ENCODE measurements at places on chromosomes 12 and 14.

DNA sequence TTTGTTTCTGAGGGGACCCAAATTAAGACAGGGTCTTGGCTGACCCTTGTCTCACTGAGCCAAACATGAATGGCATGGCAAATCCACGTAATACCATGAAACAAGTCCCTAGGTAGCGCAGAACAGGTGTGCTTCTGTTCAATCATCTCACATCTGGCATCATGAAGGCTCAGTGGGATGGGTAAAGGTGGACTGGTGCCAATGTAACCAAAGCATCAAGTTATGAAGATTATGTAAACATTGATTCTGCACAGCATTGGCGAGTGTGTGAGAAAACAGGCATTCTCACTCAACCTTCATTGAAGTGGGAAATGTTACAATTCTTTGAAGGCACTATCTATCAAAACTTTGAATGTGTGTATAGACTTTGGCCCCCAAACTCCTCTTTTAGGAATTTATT, 41.9 kb downstream of the PTGER2 start:
- no peak for DNase-seq

GRCh38 chr14:62604524-62604923, 440.7 kb downstream of the KCNH5 start:
- no peak for DNase-seq

DNA sequence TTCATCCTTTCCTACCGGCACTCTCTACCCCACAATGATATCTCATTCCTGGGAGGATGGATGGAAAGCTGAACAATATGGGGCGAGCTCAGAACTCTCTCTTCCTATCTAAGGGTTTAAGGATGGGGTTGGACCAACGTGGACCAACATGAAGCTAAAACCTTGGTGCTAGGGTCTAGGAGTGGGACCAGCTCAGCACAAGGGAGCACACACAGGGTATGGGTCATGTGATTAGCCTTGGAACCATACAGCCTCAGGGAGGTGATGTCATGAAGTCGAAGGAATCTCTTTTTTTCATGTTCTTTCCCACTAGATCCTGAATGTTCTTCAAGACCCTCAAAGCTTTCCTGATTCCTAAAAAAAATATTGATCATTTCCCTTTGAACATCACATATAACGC, 3.3 kb downstream of the GUCY2C start:
- DNase-seq, result no peak

DNA sequence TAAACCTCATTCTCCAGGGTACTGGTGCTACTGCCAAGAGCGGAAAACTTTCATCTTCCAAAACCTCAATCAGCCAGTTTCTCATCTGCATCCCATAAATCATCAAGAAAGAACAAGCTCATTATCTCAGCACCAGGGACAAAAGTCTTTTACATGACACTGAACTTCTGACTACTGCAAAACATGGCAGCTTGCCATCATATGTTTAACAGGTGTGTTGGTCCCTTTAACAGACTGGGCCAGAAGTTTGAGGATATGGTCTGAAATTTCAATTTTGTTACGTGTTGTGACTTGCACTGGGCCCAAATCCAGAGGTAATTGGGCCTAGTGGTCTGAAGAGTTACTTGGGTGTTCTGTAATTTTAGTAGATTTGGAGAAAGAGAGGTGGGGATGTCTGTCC, 305.4 kb upstream of the SEL1L start:
- no peak for DNase-seq

GRCh38 chr14:71062581-71063303, 155.5 kb downstream of the PCNX1 start:
- DNase-seq, result no peak

DNA sequence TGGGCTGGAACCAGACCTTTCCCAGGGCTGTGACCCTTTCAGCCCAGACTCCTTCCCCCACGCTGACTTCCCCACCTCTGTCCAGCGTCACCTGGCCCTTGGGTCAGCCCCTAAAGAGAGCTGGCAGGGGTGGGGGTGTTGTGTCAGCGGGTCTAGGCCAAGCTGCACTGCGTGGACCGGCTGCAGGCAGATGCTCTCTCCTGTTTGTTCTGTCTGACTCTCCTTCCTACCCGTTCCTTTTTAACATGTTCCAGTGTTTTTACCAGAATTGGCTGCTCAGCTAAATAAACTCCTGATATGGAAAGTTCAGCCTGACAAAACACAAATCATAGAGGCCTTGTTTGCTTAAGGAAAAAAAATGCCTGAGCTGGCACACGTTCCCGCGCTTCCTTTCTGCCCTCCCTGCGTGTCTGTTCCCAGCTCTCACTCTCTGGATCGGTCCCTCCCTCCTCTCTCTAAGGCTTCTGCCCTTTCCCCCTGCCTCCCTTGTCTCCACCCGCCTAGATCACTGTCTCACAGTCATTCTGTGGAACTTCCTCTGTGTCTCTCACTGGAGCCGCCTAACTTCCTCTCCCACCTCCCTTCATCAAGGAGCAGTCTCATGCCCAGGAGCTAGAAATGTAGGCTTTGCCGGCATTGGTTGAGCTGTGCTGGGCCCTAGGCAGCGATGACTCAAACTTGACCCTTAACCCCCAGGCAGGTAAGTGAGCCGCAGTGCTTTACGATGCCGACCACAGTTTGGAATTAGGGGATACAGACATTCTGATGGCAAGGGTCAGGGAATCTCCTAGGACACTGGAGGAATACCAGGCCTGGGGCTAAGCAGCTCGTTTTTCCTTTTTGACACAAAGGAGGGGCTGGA, 15.5 kb upstream of the MLXIP start:
- DNase-seq, result no peak

DNA sequence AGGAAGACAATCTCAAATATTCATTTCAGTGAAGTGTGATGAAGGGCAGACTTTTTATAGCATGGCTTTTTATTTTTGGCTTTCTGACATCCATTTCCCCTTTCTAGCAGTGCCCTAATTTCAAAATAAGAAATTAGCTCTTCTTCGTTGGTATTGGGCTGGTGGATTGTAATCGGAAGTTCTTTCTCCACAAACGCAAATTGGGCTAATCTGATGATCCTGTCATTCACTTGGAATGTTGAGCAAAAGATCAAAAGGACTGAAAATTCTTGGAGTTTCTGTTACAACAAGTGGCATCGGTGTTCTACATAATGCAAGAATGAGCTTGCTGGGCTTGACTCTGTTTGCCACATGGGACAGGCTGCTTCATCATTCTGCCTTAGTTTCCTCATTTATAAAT, 1182.8 kb downstream of the FLRT2 start:
- DNase-seq, result no peak

- DNase-seq, result no peak
Observed at GRCh38 chr12:104171785-104172569, 34.0 kb upstream of the NFYB start.

- no peak for DNase-seq
Observed at GRCh38 chr12:49895773-49896172, 7.9 kb downstream of the FAIM2 start.

DNA sequence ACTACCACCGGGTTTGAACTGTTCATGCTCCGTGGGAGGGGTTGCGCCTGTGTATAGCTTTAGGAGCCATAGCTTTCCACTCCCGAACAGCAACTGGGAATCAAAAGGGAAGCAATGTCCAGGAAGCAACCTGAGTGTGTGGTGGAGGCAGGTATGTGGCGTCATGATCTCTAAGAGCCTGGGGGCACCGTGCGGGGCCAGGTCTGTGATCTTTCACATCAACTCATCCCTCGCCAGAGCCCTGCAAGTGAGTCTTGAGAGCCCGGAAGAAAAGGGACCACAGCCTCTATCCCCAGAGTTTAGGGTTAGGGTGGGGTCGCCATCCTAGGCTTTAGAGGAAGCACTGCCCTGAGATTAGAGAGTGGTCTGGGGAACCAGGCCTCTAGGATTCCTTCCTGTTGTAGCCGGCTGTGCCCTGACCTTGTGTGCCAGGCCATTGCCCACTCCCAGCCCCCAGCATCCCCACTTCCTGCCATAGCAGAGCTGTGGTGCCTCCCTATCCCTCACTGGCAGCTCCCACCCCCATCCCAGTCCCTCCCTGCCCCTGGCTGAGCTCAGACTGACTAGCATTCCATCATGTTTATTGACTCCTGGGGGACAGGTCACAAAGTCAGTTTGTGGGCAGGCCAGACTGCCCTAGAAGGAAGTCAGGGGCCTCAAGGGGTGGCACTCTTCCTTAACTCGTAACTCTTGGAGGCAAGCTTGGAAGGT, 745 bp upstream of the ADCY4 start:
- DNase-seq, result no peak

DNA sequence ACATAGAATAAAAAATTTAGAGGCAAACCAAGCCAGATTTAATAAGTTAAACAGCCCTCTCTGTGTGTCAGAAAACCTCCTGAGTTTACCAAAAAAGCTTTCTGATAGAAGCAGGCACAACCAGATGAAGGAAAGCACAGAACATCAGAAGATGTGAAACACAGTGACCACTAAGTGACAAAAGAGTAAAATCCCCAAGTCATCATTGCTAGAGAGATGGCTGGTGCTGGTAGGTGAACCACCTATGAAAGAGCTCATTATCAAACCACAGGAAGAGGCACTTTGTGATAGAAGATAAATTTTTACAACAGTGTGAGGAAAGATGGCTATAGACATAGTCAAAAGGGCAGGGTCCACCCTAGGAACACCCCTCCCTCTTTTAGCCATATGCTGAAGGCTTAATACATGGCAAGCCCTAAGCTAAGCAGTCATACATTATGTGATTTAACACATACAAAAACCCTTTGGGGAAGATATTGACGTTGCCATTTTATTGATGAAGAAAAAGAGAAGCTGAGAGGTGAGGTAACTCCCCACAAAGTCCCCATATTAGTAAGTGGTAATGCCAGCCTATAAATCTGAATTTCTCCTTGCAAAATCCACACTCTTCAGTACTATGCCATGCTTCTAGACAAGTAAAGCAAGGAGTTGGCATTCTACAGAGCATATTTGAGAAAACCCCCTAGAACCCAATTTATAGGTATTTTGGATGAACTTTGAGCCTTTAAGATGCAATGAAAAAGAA, 449.9 kb downstream of the LRIG3 start:
- no peak for DNase-seq

- no peak for DNase-seq
Observed at GRCh38 chr14:61416591-61416990, 95.2 kb downstream of the PRKCH start.

DNA sequence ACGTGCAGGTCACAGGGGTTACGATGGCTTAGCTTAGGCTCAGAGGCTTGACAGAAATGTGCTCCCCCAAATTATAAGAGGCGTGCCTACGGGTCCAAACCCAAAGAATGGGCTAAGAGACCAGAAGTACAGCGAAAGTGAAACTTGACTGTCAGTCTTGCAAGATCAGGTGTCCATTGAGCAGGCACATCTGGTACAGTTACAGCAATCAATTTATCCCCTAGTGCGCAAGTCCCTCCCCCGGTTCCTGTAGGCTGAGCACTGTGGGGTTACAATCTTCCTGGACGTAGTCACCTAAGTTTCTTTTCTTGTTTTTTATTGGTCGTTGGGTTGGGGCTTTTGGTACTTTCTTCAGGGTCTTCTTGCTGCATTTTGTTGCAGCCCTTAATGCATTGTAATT, 134.2 kb downstream of the UNC79 start:
- no peak for DNase-seq

- no peak for DNase-seq
Observed at GRCh38 chr12:5013266-5013730, 30.4 kb upstream of the KCNA5 start.

DNA sequence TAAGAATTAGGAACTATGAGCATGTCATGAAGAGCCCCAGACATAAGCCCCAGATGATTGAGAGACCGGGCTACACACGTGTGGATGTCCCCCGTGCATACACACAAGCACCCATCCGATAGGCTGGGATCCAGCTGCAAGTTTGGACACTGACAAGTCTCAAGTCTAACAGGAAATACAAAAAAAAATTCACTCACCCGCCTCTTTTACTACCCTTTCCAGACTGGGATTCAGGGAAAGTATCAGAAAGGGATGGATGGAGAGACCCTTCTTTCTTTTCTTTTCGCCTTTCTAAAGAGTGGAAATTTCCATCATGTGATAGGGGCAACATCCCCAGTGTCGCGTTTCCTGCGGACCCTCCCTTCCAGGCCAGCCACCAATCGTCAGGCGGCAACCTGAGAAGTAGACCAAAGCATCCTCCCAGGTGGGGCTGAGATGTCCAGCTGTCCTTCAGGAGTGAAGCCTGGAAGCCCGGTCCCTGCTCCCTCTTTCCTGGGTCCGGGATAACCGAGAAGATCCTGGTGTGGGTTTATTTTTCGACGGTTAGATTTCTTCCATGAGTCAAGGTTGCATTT, 6.4 kb upstream of the SLC38A4 start:
- no peak for DNase-seq

GRCh38 chr12:11561411-11561810, 88.1 kb upstream of the ETV6 start:
- DNase-seq, result no peak

DNA sequence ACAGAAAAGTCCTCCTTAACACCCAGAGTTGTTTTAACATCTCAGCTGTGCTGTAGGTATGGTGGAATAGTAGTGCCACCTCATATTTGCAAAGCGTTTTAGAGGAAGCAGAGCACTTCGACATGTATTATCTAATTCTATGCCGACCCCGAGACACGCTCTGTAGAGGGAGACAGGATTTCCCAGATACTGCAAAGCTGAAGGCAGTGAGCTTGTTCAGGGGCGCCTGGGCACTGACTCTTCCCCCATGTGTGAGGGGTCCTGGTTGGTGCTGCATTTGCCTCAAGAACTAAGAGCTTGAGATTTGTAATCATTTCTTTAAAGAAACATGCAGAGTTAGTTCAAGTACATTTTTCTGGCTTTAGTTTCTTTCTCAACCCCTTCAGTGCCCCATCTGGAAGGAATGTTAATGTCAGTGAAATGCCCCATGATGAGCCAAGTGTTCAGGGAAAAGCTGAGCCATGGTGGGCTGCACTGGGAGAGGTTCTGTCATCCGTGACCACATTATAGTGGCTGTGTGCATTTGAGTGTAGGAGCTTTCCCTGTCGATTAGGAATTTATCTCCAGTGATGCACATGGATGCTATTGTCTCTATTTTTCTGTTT, 66.3 kb downstream of the MBIP start:
- DNase-seq, result no peak

DNA sequence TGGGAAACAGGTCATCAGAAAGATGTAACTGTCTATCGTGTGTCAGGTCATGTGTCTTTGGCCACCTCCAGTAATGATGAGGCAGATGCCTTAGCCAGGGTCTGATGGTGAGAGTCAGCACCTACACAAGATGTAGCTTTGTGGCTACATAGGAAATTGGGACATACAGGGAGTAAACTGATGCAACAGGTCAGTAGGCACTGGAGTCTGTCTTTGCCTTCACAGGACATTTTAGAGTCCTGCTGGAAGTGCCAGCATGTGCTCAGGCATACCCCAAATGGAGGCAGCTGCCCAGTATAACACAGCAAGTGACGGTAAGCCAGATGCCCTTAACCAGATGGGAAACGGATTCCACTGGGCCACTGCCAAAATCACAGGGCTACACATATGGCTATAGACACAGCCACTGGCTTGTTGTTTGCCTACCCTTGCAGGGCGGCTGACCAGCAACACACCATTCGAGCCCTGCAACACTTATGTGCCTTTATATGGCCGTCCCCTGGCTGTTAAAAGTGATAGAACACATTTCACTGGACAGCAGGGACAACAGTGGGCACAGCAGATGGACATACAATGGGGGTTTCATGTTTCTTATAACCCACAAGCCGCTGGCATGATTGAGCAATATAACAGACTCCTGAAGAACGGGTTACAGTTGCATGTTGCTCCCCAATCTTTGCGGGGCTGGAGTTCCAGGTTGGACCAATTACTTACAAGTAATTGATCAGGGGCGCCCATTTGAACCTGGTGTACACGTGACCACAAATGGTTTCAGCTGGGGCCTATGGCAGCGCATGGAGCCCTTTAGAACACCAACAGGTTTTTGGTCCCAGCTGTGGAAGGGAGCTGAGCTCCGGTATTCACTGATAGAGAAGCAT, 12.9 kb upstream of the RNASE12 start:
- no peak for DNase-seq

- DNase-seq, result peak; percentile 27
Observed at GRCh38 chr12:53532021-53532420, 24.7 kb upstream of the NPFF start.

All from C1 segment of cervical spinal cord (tissue), 14 donors.